ENCODE measurements at places on chromosomes 12 and 14.

- no peak for DNase-seq
- H3K36me3 ChIP-seq, result peaks cover 4% of the 10 kb centered on the region
- no peak overlapping the region for H3K27ac ChIP-seq
- peaks cover 18% of the 10 kb centered on the region for H3K4me1 ChIP-seq
- no peak overlapping the region for H3K4me3 ChIP-seq
- H3K27me3 ChIP-seq, result no peaks in the 10 kb centered on the region
Measured at GRCh38 chr12:69578283-69578682, 7.0 kb upstream of the CCT2 start.

- H3K36me3 ChIP-seq, result no peaks in the 10 kb centered on the region
- H3K4me1 ChIP-seq, result no peaks in the 10 kb centered on the region
- no peaks in the 10 kb centered on the region for H3K27me3 ChIP-seq
- H3K27ac ChIP-seq, result no peak overlapping the region
- DNase-seq, result no peak
Measured at GRCh38 chr12:111699-112493, 45.3 kb downstream of the IQSEC3 start.

DNA sequence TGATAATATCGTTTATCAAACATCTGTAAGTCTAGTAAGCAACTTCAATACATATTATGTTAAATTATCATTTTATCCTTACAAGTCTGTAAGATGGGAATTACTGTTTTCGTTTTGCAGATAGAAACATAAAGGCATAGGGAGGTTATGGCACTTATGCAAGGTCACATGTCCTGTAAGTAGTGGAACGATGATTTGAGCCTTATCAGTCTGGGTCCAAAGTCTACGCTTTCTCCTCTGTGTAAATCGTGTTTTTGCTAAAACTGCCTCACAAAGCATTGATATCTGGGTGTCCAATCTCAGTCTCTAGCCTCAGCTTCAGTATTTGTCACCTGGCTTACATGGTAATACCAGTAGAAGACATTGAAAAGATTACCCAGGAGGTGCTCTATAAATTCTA lies 174.9 kb upstream of the RASSF8 start:
- no peak overlapping the region for H3K4me3 ChIP-seq
- H3K27me3 ChIP-seq, result no peaks in the 10 kb centered on the region
- H3K27ac ChIP-seq, result no peak overlapping the region
- DNase-seq, result no peak
- no peaks in the 10 kb centered on the region for H3K4me1 ChIP-seq

GRCh38 chr12:43968736-43969135 lies 132.9 kb downstream of the TMEM117 start:
- H3K27ac ChIP-seq, result no peak overlapping the region
- H3K27me3 ChIP-seq, result no peaks in the 10 kb centered on the region
- no peak overlapping the region for H3K4me3 ChIP-seq

DNA sequence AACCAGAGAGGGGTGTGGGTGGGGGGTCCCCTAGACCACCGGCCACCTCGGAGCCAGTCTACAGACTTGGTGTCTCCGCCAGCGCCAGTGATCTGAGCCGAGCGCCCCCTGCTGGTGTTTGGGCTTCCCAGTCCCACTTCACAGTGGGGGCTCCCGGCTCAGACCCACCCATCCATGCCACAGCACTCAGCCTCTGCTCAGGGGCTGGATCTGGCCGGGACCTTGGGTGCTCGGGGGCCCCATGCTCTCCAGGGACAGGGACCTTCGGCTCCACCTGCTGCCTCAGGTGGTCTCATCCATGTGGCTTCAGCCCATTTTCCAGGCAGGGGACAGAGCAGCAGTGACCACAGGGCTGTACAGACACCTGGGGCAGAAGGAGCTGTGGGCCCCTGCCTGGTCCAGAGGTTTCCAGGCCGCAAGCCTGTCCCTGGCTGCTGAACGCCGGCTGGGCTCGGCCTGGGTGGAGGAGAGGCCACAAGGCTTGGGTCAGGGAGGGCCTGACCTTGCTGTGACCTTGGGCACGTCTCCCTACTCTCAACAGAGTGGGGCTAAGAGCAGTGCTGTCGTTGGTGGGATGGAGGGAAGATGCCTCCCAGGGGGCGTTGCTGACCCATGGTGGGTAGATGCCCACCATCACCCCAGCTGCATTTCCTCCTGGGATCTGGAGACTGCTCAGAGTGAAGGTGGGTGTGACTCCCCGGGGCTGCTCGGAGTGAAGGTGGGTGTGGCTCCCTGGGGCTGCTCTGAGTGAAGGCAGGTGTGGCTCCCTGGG lies 86.3 kb downstream of the KIF26A start:
- no peaks in the 10 kb centered on the region for H3K27me3 ChIP-seq
- peak; percentile 34 for DNase-seq
- peaks cover 38% of the 10 kb centered on the region for H3K4me1 ChIP-seq
- H3K27ac ChIP-seq, result no peak overlapping the region
- H3K4me3 ChIP-seq, result no peak overlapping the region
- H3K36me3 ChIP-seq, result no peaks in the 10 kb centered on the region

- no peak for DNase-seq
- no peaks in the 10 kb centered on the region for H3K36me3 ChIP-seq
- H3K27ac ChIP-seq, result no peak overlapping the region
- no peaks in the 10 kb centered on the region for H3K27me3 ChIP-seq
Measured at GRCh38 chr14:98816195-98816594, 455.8 kb downstream of the BCL11B start.

DNA sequence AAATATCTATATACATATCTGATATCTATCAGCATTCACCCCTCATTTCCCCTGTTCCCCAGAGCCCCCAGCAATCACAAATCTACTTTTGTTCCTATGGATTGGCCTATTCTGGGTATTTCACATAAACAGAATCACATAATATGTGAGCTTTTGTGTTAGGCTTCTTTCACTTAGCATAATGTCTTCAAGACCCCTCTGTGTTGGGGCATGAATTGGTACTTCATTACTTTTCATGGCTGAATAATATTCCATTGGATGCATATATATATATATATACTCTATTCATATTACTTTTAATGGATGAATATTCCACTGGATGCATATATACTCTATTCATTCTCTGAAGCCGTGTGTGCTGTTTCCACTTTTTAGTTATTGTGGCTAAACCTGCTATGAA lies 28.7 kb downstream of the CAMKK2 start:
- no peaks in the 10 kb centered on the region for H3K4me1 ChIP-seq
- peaks cover 4% of the 10 kb centered on the region for H3K36me3 ChIP-seq
- H3K27me3 ChIP-seq, result no peaks in the 10 kb centered on the region
- H3K27ac ChIP-seq, result no peak overlapping the region
- no peak overlapping the region for H3K4me3 ChIP-seq

GRCh38 chr14:68685419-68686204 lies 107.3 kb downstream of the ZFP36L1 start:
- no peaks in the 10 kb centered on the region for H3K36me3 ChIP-seq
- no peaks in the 10 kb centered on the region for H3K27me3 ChIP-seq
- peak overlapping the region; percentile 27 for H3K27ac ChIP-seq
- no peak overlapping the region for H3K4me3 ChIP-seq
- DNase-seq, result no peak

DNA sequence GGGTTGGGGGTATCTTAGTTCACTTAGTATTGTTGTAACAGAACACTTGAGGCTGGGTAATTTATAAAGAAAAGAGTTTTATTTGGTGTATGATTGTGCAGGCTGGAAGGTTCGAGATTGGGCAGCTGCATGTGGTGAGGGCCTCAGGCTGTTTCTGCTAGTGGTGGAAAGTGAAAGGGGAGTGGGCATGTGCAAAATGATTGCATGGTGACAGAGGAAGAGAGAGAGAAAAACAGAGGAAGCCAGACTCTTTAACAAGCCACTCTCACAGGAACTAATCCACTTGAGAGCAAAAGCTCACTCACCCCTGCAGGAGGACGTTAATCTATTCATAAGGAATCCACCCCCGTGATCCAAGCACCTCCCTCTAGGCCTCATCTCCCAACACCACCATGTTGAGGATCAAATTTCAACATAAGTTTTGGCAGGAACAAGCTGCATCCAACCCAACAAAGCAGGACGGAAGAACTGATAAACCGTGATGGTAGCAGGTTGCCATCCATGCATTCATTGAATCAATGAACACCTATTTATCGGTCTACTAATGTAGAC lies 165.0 kb upstream of the GZMB start:
- no peak overlapping the region for H3K27ac ChIP-seq
- H3K4me1 ChIP-seq, result no peaks in the 10 kb centered on the region
- H3K36me3 ChIP-seq, result no peaks in the 10 kb centered on the region
- H3K27me3 ChIP-seq, result no peaks in the 10 kb centered on the region
- no peak for DNase-seq
- H3K4me3 ChIP-seq, result no peak overlapping the region

DNA sequence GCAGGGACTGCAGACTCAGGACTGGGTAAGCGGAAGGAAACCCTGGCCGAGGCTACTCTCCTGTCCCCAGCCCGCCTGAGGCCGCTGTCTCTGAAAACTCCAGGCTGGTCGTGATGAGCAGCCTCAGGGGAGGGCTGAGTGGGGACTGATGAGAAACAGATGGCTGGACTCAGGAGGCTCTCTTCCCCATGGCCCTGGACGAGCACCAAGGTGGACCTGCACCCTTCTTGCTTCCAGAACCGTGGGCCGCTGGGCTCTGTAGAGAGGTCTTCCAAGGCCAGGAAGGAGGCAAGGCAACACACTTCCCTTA lies 1.1 kb downstream of the TEX22 start:
- no peak overlapping the region for H3K4me3 ChIP-seq
- H3K36me3 ChIP-seq, result no peaks in the 10 kb centered on the region
- H3K27me3 ChIP-seq, result no peaks in the 10 kb centered on the region

- H3K36me3 ChIP-seq, result peaks cover 20% of the 10 kb centered on the region
- H3K4me1 ChIP-seq, result no peaks in the 10 kb centered on the region
- no peak overlapping the region for H3K4me3 ChIP-seq
- no peaks in the 10 kb centered on the region for H3K27me3 ChIP-seq
- no peak for DNase-seq
- no peak overlapping the region for H3K27ac ChIP-seq
Measured at GRCh38 chr14:64423987-64424386, 35.8 kb downstream of the MTHFD1 start.

DNA sequence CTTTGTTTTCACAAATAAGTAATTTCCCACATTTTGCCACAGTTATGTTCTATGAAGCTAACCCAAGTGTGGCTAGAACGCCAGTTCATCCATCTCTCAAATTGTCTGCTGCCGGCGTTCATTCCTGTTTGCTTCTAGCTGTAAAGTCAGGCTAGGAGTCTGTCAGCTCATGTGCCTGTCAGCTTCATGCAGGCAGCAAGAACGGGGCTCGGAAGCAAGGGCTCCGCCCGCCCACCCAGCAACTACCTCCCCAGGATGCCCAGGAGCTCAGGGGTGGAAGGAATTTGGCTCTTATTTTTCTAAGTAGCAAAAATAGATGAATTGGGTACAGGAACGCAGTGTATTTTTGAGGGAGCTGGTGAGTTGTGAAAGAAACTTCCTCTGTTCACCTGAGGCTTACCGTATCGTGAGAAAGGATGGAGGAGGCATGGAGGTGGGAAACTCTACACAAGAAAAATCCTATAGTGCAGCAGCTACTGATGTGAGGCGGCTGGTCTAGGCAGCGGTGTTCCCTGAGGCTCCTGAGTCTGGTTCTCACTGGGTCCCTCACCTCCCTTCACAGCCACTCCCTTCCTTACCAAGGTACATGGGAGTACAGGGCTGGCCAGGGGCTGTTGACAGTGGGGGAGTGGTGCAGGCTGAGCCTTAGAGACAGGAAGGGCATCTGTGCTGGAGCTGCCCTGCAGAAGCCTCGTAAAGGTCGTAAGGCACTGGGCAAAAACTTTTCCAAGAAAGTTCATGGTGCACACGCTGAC lies 54.5 kb upstream of the AMN start:
- no peaks in the 10 kb centered on the region for H3K36me3 ChIP-seq
- no peaks in the 10 kb centered on the region for H3K27me3 ChIP-seq
- no peak overlapping the region for H3K4me3 ChIP-seq
- H3K4me1 ChIP-seq, result peaks cover under 1% of the 10 kb centered on the region
- H3K27ac ChIP-seq, result no peak overlapping the region

- no peaks in the 10 kb centered on the region for H3K27me3 ChIP-seq
- H3K36me3 ChIP-seq, result no peaks in the 10 kb centered on the region
- no peak overlapping the region for H3K4me3 ChIP-seq
- no peak for DNase-seq
- H3K4me1 ChIP-seq, result peaks cover 24% of the 10 kb centered on the region
Measured at GRCh38 chr12:124406043-124406442, 111.2 kb downstream of the RFLNA start.

GRCh38 chr12:98503592-98504367 lies 11.6 kb upstream of the TMPO start:
- DNase-seq, result peak; percentile 95
- no peaks in the 10 kb centered on the region for H3K27me3 ChIP-seq
- H3K4me1 ChIP-seq, result peaks cover 38% of the 10 kb centered on the region

GRCh38 chr14:101200008-101200649 lies 296.6 kb upstream of the RTL1 start:
- no peaks in the 10 kb centered on the region for H3K36me3 ChIP-seq
- no peaks in the 10 kb centered on the region for H3K4me1 ChIP-seq
- H3K4me3 ChIP-seq, result no peak overlapping the region
- H3K27ac ChIP-seq, result no peak overlapping the region

GRCh38 chr14:54098536-54098935 lies 141.9 kb upstream of the BMP4 start:
- no peak overlapping the region for H3K27ac ChIP-seq
- DNase-seq, result no peak
- no peak overlapping the region for H3K4me3 ChIP-seq

- no peaks in the 10 kb centered on the region for H3K27me3 ChIP-seq
- peaks cover 72% of the 10 kb centered on the region for H3K4me1 ChIP-seq
- H3K27ac ChIP-seq, result peak overlapping the region; percentile 52
- H3K4me3 ChIP-seq, result no peak overlapping the region
- H3K36me3 ChIP-seq, result no peaks in the 10 kb centered on the region
Measured at GRCh38 chr14:50773632-50774541, 57.1 kb downstream of the NIN start.

DNA sequence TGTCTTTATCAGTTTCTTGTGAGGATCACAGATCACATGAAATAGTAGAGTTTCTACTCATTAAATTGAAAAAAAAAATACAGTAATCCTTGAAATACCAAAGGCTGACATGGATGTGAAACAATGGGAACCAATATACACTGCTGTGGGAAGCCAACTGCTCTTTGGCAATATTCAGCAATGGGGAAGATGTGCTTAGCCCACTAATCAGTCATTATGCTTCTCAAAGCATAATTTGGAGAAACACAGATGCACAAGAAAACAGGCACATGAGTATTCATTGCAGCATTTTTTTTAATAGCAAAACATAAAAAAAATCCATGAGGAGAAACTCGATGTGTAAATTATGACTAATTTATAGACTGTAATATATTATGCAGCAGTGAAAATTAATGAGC lies 40.6 kb downstream of the A2M start:
- DNase-seq, result no peak
- H3K27me3 ChIP-seq, result no peaks in the 10 kb centered on the region
- H3K4me1 ChIP-seq, result peaks cover 6% of the 10 kb centered on the region
- no peak overlapping the region for H3K27ac ChIP-seq
- H3K36me3 ChIP-seq, result no peaks in the 10 kb centered on the region
- no peak overlapping the region for H3K4me3 ChIP-seq

Measured in body of pancreas (tissue), 4 donors.